Mesothelial cell of epicardium (in vitro differentiated cells): ENCODE measurements at places on chromosomes 5 and 9.

GRCh38 chr9:37669232-37669631 lies 18.5 kb downstream of the FRMPD1 start:
- H3K36me3 ChIP-seq, result no peaks in the 10 kb centered on the region
- peaks cover 87% of the 10 kb centered on the region for H3K27me3 ChIP-seq
- no peak overlapping the region for H3K4me3 ChIP-seq
- H3K4me1 ChIP-seq, result no peaks in the 10 kb centered on the region
- H3K27ac ChIP-seq, result no peak overlapping the region

DNA sequence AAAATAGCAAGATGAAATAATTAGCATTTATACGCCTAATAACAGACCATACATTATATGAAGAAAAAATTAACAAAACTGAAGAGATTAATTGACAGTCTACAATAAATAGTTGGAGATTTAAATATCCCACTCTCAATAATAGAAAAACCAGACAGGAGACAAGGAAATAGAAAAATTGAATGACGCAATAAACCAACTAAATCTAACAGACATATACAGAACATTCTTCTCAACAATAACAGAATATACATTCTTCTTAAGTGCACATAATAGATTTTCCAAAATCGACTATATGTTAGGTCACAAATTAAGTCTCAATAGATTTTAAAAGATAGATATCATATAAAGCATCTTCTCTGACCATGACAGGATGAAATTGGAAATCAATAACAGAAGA lies 25.6 kb upstream of the RNF180 start:
- peaks cover 5% of the 10 kb centered on the region for H3K27me3 ChIP-seq
- no peak overlapping the region for H3K27ac ChIP-seq
- no peaks in the 10 kb centered on the region for H3K36me3 ChIP-seq
- H3K4me3 ChIP-seq, result no peak overlapping the region
- DNase-seq, result no peak
- no peaks in the 10 kb centered on the region for H3K4me1 ChIP-seq

GRCh38 chr9:4024281-4024777 lies 275.5 kb downstream of the GLIS3 start:
- no peaks in the 10 kb centered on the region for H3K36me3 ChIP-seq
- DNase-seq, result no peak
- no peak overlapping the region for H3K4me3 ChIP-seq
- no peak overlapping the region for H3K27ac ChIP-seq

GRCh38 chr9:129352146-129352865 lies 174.2 kb upstream of the IER5L start:
- no peaks in the 10 kb centered on the region for H3K27me3 ChIP-seq
- peaks cover 25% of the 10 kb centered on the region for H3K4me1 ChIP-seq
- H3K27ac ChIP-seq, result peak overlapping the region; percentile 91

- DNase-seq, result no peak
- no peak overlapping the region for H3K4me3 ChIP-seq
- peaks cover 5% of the 10 kb centered on the region for H3K27me3 ChIP-seq
- H3K4me1 ChIP-seq, result peaks cover 8% of the 10 kb centered on the region
- peak overlapping the region; percentile 59 for H3K27ac ChIP-seq
- no peaks in the 10 kb centered on the region for H3K36me3 ChIP-seq
These were observed 173.1 kb downstream of the CACNA1B start for GRCh38 chr9:138050472-138051330.

DNA sequence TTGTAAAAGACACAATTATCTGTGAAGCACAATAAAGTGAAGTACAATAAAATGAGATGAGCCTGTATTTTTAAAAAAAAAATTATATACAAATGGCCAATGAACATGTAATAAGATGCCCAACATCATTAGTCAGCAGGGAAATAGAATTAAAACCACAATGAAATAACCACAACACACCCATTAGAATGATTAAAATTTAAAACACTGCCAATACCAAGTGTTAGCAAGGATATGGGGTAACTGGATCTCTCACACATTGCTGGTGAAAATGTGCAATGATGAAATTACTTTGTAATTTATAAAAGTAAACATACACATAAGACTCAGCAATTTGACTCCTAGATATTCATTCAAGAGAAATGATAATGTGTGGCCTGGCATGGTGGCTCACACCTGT lies 62.8 kb downstream of the SHOC1 start:
- H3K4me3 ChIP-seq, result no peak overlapping the region
- H3K27me3 ChIP-seq, result no peaks in the 10 kb centered on the region
- no peak overlapping the region for H3K27ac ChIP-seq
- no peak for DNase-seq
- no peaks in the 10 kb centered on the region for H3K4me1 ChIP-seq

GRCh38 chr5:61141801-61142200 lies 20.5 kb downstream of the SMIM15 start:
- H3K4me3 ChIP-seq, result no peak overlapping the region
- no peaks in the 10 kb centered on the region for H3K27me3 ChIP-seq

DNA sequence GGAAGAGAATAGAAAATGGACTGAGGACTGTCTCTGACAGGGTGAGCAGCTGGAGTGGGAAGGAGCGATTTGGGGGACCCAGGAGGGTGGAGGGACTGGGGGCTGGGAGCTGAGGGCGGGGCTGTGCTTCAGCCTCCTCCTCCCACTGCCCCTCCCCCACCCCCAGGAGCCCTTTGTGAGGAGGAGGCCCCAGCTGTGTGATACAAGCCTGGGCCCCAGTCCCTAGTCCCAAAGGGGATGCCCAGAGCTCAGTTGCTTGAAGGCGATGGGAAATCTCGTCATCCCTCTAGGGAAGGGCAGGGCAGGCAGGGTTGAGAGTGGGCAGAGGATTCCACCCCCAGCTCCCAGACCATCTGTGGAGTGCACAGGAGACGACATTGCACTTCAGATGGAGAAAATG lies at the start of gene SPATA31E1:
Gene SPATA31E1, plus strand, starts transcription at position 251 of the 400 bp plus-strand sequence. Its CDS starts 15 bp downstream, at position 266.
- H3K27ac ChIP-seq, result no peak within 1 kb of the TSS
- no peak for DNase-seq
- no peaks in the 10 kb centered on the region for H3K27me3 ChIP-seq
- no peaks in the 10 kb centered on the region for H3K36me3 ChIP-seq
- peaks cover 2% of the 10 kb centered on the region for H3K4me1 ChIP-seq

GRCh38 chr9:91818647-91819403 lies 131.2 kb downstream of the ROR2 start:
- no peaks in the 10 kb centered on the region for H3K27me3 ChIP-seq
- peaks cover 43% of the 10 kb centered on the region for H3K4me1 ChIP-seq
- H3K36me3 ChIP-seq, result peaks cover 10% of the 10 kb centered on the region
- H3K4me3 ChIP-seq, result no peak overlapping the region

DNA sequence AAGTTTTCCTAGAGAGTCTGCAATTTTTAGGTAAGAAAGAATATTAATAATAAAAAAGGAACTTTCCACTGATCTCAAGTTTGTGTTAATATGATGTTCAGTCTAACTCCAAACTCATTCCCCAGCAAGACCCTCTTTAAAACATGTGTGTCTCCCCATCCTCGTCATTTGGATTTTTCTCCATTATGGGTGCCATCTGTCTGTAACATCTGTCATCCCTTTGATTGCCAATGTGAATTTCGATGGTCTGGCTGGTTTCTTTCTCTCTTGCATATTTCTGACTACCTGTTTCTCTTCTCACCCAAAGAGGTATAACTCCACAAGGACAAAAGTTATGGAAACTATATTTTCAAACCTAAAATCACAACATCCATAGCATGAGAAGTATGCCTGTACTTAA lies 4.4 kb downstream of the TAS2R1 start:
- DNase-seq, result no peak
- peaks cover 42% of the 10 kb centered on the region for H3K4me1 ChIP-seq
- no peak overlapping the region for H3K27ac ChIP-seq
- H3K36me3 ChIP-seq, result no peaks in the 10 kb centered on the region
- H3K27me3 ChIP-seq, result no peaks in the 10 kb centered on the region

- no peak for DNase-seq
- no peaks in the 10 kb centered on the region for H3K27me3 ChIP-seq
- peaks cover 5% of the 10 kb centered on the region for H3K4me1 ChIP-seq
- no peak overlapping the region for H3K4me3 ChIP-seq
- no peak overlapping the region for H3K27ac ChIP-seq
These were observed 58.1 kb downstream of the TJP2 start for GRCh38 chr9:69232135-69232534.

GRCh38 chr5:65742565-65743231 lies 20.7 kb downstream of the NLN start:
- H3K4me1 ChIP-seq, result no peaks in the 10 kb centered on the region
- H3K4me3 ChIP-seq, result no peak overlapping the region
- H3K36me3 ChIP-seq, result peaks cover 23% of the 10 kb centered on the region
- DNase-seq, result no peak
- H3K27ac ChIP-seq, result no peak overlapping the region
- H3K27me3 ChIP-seq, result no peaks in the 10 kb centered on the region

- H3K36me3 ChIP-seq, result no peaks in the 10 kb centered on the region
- H3K27me3 ChIP-seq, result no peaks in the 10 kb centered on the region
- no peak overlapping the region for H3K27ac ChIP-seq
- no peaks in the 10 kb centered on the region for H3K4me1 ChIP-seq
- DNase-seq, result no peak
These were observed 226.9 kb downstream of the TMEM38B start for GRCh38 chr9:105921057-105921726.

- peaks cover 7% of the 10 kb centered on the region for H3K36me3 ChIP-seq
- no peak overlapping the region for H3K27ac ChIP-seq
- H3K4me1 ChIP-seq, result peaks cover 28% of the 10 kb centered on the region
- DNase-seq, result no peak
These were observed 414.7 kb downstream of the KDM4C start for GRCh38 chr9:7172154-7173115.

- H3K27ac ChIP-seq, result no peak overlapping the region
- H3K27me3 ChIP-seq, result no peaks in the 10 kb centered on the region
- no peaks in the 10 kb centered on the region for H3K36me3 ChIP-seq
- H3K4me3 ChIP-seq, result no peak overlapping the region
- DNase-seq, result no peak
These were observed 797.3 kb upstream of the ARRDC3 start for GRCh38 chr5:92180391-92180790.

DNA sequence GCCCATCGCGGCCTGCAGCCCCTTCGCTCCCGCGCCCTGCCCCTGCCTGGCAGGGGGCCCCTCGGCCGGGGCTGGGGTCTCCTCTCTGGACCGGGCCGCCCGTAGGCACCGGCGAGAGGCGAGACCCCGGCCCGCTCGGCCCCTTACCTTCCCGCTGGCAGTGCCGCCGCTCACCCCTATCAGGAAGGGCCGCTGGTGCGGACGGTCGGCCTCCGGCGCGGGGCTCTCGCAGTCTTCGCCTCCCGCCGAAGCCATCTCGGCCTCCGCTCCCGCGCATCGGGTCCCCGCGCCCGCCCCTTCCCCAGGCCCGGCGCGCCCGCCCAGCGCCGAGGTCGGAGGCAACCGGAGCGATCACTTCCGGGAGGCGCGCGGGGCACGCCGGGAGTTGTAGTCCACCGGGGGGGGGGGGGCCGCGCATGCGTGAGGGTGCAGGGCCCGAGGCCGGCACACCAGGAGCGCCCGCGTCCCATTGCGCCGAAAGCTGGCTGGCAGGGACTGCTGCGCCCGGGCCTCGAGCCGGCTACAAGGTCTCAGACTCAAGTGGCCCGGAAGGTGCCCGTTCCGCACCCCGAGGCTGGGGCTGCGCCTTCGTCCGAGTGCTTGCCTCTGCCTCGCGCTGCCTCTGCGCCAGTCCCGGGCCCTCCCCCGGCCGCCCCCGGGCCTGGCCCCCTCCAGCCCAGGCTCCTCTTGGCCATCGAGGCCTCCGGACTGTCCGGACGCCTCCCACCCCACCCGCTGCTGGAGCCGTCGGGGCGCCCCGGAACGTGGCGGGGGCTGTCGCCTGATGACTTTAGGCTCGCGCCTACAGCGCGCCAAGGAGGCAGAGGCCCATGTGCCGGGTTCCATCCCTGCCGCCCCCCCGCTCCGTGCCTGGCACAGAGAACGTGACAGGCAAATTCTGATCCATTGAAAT lies at the start of gene UCK1:
Gene UCK1, minus strand, starts transcription at position 344 of the 913 bp plus-strand sequence. Its CDS starts 89 bp downstream, at position 255.
- H3K4me1 ChIP-seq, result peaks cover 7% of the 10 kb centered on the region
- peak; percentile 75 for DNase-seq
- peak within 1 kb of the TSS; percentile 80 for H3K4me3 ChIP-seq
- H3K27me3 ChIP-seq, result no peaks in the 10 kb centered on the region
- peak within 1 kb of the TSS; percentile 67 for H3K27ac ChIP-seq

DNA sequence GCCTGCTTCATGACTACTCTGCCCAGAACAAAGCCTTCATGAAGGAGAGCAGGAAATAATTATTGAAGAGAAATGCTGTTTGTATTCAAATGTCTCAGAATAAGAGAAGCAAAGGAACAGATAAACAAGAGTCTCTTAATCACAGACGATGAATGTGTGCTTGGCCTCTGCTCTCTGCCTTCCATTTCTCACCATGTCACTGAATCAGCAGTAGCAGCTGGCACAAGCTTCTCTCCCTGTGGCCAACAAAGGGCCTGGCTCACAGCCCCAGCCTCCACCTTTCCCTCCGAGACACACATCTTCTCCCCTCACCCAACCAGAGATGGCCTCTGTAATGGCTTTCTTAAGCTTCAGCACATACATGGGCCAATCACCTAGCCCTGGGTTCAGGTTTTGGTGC lies 128.1 kb upstream of the SLIT3 start:
- no peaks in the 10 kb centered on the region for H3K27me3 ChIP-seq
- H3K4me1 ChIP-seq, result peaks cover 14% of the 10 kb centered on the region
- no peak overlapping the region for H3K27ac ChIP-seq
- H3K36me3 ChIP-seq, result no peaks in the 10 kb centered on the region

GRCh38 chr9:89606049-89606623 lies 1.3 kb downstream of the GADD45G start:
- H3K27ac ChIP-seq, result peak overlapping the region; percentile 13
- peaks cover 2% of the 10 kb centered on the region for H3K27me3 ChIP-seq
- peaks cover 30% of the 10 kb centered on the region for H3K4me1 ChIP-seq
- H3K4me3 ChIP-seq, result peak overlapping the region; percentile 71
- DNase-seq, result no peak

GRCh38 chr9:137311986-137312851 lies 10.1 kb upstream of the NRARP start:
- no peaks in the 10 kb centered on the region for H3K36me3 ChIP-seq
- no peak overlapping the region for H3K4me3 ChIP-seq

- no peak overlapping the region for H3K27ac ChIP-seq
- peaks cover 25% of the 10 kb centered on the region for H3K4me1 ChIP-seq
- DNase-seq, result no peak
These were observed 81.6 kb downstream of the NTNG2 start for GRCh38 chr9:132243156-132244074.

DNA sequence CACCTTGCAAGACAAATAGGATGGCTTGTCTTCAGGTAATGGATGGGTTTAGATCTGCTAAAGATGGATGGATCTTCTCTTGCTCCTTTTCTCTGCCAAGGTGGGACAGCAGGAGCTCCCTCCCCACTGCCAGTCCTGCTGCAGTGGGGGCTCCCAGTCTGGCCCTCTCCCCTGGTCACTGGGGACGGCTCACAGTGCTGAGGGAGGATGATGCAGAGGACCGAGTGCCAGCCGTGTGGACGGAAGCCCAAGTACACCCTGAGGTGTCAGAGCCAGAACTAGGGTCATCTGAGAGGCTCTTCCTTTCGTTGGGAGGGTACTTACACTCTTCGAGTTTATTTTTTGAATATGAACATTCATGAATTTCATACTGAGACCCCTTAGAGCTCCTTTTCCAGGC lies 5.7 kb downstream of the CCDC69 start:
- peaks cover 20% of the 10 kb centered on the region for H3K4me1 ChIP-seq
- no peak overlapping the region for H3K27ac ChIP-seq
- H3K36me3 ChIP-seq, result no peaks in the 10 kb centered on the region
- H3K4me3 ChIP-seq, result no peak overlapping the region
- DNase-seq, result no peak
